ENCODE measurements at places on chromosomes 2 and 18.

- DNase-seq = no peak
Observed at GRCh38 chr2:216696751-216697560, 1.6 kb upstream of the IGFBP5 start.

- DNase-seq = no peak
Observed at GRCh38 chr2:120678251-120678650, 57.4 kb upstream of the GLI2 start.

DNA sequence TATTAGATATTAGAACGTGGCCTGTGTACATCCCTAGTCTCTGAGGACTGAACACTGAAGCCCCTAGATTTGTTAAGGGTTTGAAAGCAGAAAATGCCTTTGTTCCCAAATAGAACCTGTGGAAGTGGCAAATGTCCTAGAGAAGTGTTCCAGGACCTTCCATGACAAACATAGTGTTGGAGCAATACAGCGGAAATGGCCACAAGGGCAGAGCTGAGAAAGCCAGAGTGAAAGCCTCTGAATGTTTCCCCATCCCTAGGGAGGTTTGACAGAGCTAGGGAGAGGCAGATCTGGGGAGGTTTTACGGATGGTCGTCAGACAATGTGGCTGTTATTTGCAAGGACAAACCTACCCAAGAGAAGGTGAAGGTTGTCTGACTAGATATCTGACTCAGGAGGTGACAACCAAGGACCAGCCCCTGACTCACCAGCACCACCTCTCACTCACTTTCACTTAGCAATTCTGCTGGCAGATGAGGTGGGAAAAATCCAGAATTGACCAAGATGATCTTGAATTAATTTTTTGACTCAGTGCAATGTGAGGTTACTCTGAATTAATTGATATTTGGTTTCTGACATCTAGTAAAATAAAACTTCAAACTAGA, 24.1 kb downstream of the RBM43 start:
- DNase-seq = no peak

- peak; percentile 78 for DNase-seq
Observed at GRCh38 chr2:223586261-223586660, 15.9 kb downstream of the SCG2 start.

- no peak for DNase-seq
Observed at GRCh38 chr2:16256601-16257321, 316.4 kb downstream of the MYCN start.

GRCh38 chr2:17171446-17172049, 346.7 kb downstream of the RAD51AP2 start:
- DNase-seq = no peak

- no peak for DNase-seq
Observed at GRCh38 chr2:3986063-3986462, 282.7 kb downstream of the DCDC2C start.

GRCh38 chr2:198008230-198008629, 203.8 kb downstream of the PLCL1 start:
- no peak for DNase-seq

GRCh38 chr18:48724939-48725338, 186.1 kb downstream of the CTIF start:
- no peak for DNase-seq

DNA sequence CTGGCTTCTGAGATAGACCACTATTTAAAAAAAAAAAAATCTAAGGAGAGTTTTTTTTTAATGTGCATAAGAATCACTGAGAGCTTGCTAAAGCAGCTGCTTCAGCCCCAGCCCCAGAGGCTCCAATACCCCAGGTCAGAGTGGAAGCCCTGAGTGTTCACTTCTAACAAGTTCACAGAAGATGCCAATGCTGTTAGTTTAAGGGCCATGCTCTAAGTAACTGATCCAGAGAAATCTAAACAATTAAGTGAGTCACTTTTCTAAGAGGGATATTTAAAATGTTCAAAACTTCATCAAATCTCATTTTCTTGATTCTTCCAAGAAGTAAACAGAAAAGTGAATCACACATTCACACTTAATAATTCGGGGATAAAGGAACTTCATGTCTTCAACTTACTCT, 126.4 kb upstream of the CD226 start:
- DNase-seq = no peak

GRCh38 chr2:117850015-117850414, 35.5 kb downstream of the DDX18 start:
- DNase-seq = no peak

- DNase-seq = no peak
Observed at GRCh38 chr18:5998166-5998881, 103.0 kb upstream of the TMEM200C start.

- no peak for DNase-seq
Observed at GRCh38 chr2:168158586-168158985, 88.8 kb downstream of the STK39 start.

DNA sequence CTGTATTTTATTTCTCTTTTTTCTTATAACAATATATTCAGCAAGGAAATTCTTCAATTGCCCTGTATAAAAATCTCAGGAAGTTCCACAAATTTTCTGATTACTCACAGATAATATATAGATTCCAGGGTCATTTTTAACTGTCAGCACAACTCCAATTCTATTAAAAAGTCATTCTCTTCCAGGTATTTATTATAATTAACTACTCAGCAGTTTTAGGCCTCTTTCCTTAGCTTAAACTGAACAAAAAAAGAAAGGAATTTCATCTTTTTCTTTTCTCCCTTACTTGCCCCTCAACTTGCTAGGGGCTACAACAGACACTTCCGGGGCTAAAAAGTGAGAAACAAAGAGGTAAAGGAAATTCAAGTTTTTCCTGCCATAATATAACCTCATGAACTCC, 358.9 kb upstream of the LRATD1 start:
- no peak for DNase-seq

Measured in NCI-H2029 treated with DMSO at 0.1 percent for 48 hours (cell line).